A549 treated with ZK216348 at 1 μM for 4 hours (cell line): ENCODE measurements at places on chromosomes 16 and 17. TPM values are rescaled to one million over a fixed set of nuclear protein-coding genes. Genes with fewer than 3 reads are reported as not detected.

Gene C16orf92
- not detected in 5 replicates for total RNA-seq

Gene MMP25
- 0.79 to 0.99 TPM (median 0.86 TPM) in 5 replicates for total RNA-seq

Gene ANKRD40CL
- not detected in 5 replicates for total RNA-seq

Gene GINS3
- 20.2 to 22.4 TPM (median 21.6 TPM) in 5 replicates for total RNA-seq

Gene OR1F1
- total RNA-seq, result 0.32 to 0.76 TPM (median 0.41 TPM) in 5 replicates

Gene MFSD6L
- not detected in 5 replicates for total RNA-seq

Gene ADAMTS18
- total RNA-seq, result 0.07 TPM in 1 of 5 replicates, not detected in the others
